Stimulated activated CD8-positive, alpha-beta memory T cell treated with anti-CD3 and anti-CD28 coated beads, Interleukin-7, amount 100 ng/mL, for 1 hour (primary cell): ENCODE measurements at places on chromosomes 3 and 15.

- DNase-seq: no peak
These were observed 217.0 kb downstream of the PLOD2 start for GRCh38 chr3:145943952-145944351.

GRCh38 chr15:60407415-60407805, 9.6 kb upstream of the ANXA2 start:
- no peak for DNase-seq

DNA sequence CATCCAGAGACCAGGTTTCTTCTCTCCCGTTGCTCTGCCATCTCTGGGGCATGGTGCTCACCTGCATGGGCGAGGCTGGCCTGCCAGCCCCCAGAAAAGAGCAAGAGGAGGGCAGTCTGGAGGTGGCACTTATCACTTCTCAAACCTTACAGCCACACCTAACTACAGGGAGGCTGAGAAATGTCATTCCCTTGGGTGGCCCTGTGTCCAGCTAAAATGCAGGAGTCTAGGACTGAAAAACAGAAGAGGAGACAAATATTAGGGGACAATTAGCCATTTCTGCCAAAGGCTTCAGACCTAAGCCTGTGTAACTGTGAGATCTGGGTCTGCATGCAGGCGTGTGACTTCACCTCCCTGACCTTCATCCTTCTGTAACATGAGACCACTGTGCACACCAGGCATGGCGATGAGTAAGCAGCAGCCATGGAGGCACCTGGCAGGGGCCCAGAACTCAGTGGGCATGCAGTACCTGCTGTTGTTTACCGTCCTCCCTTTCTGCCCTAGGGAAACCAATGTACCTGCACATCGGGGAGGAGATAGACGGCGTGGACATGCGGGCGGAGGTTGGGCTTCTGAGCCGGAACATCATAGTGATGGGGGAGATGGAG, 83.4 kb downstream of the MESD start:
- no peak for DNase-seq

- DNase-seq: no peak
These were observed 19.6 kb upstream of the NSMCE3 start for GRCh38 chr15:29289173-29289572.

DNA sequence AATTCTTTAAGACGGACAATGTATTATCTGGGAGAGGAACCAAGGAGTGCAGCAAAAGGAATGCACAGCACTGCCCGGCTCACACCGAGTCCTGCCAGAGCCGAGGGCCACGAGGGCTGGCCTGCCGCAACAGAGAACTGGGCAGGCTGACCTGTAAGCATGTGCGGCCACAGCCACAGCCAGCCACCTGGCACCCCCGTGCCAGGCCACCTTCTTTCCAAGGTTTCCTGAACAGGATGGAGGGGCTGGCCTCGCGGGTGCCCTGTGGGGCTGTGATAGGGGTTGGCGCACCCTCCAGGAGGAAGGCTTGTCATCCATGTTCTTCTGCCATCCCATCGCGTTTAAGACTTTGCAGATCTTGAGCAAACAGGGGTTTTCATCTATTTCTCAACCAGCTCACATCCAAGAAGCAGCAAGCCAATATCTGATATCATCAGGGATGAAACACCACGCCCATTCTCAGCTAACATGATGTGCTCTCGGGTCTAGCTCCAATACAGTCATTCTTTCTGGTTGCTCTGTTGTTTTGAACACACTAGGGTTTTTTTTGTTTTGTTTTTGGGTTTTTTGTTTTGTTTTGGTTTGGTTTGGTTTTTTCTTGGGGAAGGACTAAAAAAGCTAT, 10.2 kb downstream of the CA12 start:
- no peak for DNase-seq

DNA sequence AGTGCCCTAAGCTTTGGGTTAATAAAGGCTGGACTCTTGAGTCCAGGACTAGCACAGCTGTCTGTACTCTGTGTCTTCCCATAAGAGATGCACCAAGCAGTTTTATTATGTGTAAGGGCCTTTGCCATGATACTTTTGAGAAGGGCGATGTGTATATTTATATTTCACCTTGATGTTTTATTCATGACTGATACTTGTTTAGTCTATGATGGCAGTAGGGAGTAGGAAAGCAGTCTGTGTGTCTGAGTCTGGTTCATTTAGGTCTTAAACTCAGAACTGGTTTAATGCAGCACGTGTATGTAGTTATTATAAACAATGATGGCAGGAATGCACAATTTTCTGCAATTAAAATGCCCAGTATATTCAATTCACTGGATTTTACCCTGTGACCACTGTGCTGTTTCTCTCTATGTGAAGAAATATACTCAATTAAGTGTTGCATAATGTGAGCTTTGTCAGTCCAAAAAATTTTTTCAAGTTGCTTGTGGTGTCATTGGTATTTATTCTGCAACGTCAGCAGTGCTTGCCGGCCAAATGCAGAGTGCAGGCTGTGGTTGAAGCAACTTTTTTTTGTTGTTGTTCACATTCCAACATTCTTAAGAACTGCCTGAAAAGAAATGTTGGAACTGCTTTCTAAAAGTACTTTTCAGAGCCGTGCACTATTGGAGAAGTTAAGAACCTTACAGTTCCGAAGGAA, 423.7 kb upstream of the SEMA6D start:
- no peak for DNase-seq

- DNase-seq: no peak
These were observed 5.6 kb downstream of the GABRB3 start for GRCh38 chr15:26767169-26767670.

DNA sequence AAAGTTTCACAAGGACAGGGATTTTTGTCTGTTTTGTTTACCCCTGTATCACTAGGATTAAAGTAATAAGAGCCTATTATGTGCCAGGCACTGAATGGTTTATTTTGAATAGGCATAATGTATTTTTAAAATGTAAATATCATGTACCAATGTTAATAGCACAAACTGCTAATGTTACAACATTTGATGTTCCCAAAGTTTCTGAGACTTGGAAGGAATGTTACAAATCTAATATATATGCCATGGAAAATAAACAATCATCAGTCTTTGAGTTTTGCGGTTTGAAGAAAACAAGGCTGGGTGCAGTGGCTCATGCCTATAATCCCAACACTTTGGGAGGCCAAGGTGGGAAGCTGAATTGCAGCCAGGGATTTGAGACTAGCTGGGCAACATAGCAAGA, 159.4 kb downstream of the CDIN1 start:
- DNase-seq: no peak

DNA sequence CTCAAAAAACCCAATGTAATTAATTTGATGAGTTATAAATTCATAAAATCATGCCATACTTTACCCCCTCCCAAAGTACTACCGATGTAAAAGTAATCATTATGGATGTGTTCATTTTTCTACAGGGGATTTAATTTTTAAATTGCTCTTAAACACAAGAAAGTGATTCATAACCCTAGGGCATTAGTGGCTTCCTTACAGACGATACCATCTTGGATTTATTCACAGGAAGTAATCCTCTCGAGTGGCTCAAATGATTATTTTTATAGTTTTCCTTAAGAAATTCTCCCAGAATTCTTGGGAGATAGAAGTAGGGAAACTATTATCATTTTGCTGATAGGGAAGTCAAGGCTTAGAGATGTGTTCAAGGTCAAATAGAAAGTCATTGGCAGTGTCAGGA, 80.9 kb downstream of the PEX5L start:
- no peak for DNase-seq

DNA sequence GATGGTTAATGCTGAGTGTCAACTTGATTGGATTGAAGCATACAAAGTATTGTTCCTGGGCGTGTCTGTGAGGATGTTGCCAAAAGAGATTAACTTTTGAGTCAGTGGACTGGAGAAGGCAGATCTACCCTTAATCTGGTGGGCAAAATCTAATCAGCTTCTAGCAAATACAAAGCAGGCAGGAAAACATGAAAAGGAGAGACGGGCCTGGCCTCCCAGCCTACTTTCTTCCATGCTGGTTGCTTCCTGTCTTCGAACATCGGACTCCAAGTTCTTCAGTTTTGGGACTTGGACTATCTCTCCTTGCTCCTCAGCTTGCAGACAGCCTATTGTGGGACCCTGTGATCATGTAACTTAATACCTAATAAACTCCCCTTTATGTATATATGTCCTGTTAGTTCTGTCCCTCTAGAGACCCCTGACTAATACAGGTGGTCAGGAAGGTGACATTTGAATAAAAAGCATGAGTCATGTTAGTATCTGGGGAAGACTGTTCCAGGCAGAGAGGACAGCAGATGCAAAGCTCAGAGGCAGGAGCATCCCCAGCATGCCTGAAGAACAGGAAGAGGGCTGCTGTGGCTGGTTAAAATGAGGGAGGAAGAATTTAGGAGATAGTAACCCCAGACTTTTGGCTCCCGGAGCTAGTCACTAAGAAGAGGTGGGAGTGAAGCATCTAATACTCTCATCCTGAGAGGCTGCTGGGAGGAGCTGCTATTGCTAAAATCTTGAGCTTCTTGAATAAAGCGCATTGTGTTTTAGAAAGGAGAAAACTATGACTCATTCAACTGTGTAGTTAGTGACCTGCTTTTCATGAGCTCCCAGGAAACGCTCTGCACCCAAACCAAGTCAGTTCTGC, 207.4 kb upstream of the HES1 start:
- DNase-seq: no peak

- DNase-seq: no peak
These were observed 9.1 kb downstream of the SLC49A4 start for GRCh38 chr3:122803977-122804376.

- no peak for DNase-seq
These were observed 22.3 kb downstream of the CMTM7 start for GRCh38 chr3:32413845-32414521.

DNA sequence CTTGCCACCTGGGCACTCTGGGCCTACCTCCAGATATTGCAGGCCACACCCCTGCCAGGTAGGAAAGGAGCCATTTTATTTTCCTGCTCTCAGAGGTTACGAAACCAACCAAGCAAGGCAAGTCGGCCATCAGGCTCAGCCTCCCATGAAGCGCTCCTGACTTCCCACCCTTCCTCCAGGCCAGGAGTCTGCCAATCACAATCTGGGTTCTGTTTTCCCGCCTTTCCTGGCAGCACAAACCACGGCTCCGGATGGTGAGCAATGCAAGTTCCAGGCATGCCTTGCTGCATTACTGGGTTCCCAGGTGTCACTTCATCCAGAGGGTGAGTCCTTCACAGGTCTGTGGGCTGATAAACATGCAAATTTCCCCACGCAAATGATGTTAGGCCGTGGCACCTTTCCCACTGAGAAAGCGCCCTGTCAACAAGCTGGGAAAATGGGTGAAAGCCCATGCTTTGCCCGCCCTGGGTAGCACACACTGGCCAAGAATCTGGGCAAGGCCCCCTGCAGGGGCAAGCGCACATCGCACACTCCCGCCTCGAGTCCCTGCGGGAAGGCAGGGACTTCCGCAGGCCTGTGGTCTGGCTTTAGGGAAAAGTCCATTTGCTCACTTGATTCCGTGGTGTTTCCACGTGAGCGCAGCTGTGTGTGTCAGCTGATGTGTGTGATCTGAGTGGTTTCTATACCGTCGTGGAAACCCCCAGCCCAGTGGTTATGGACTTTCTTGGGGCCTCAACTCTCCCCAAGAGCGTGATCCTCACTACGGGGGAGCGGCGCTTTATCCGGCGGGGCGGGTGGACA, 61.6 kb upstream of the RYK start:
- no peak for DNase-seq

- no peak for DNase-seq
These were observed 79.2 kb downstream of the SAMMSON start for GRCh38 chr3:70078778-70079177.

- no peak for DNase-seq
These were observed 8.2 kb downstream of the TMOD2 start for GRCh38 chr15:51759557-51760070.

GRCh38 chr3:98807011-98807410, 43.9 kb downstream of the ST3GAL6 start:
- DNase-seq: no peak

DNA sequence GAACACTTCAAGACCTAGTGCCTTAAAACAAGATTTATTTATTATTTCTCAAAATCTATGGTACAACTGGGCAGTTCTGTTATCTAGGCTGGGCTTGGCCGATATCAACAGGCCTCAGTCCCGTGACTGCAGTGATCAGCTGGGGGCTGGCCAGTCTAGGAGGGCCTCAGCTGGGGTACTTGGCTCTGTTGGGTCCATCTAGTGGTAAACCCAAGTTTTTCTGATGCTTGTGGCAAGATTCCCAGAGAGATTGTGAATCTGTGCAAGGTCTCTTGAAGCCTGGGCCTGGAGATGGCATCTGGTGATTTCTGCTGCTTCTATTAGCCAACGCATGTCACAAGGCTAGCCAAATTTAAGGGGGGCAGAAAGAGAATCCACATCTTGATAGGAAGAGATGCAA, 482.4 kb upstream of the SGO1 start:
- DNase-seq: no peak

GRCh38 chr15:68080783-68081182, 26.7 kb downstream of the PIAS1 start:
- no peak for DNase-seq

- no peak for DNase-seq
These were observed 177.9 kb downstream of the CDIN1 start for GRCh38 chr15:36757189-36757814.

- no peak for DNase-seq
These were observed 31.1 kb downstream of the FBXO40 start for GRCh38 chr3:121624147-121624899.

DNA sequence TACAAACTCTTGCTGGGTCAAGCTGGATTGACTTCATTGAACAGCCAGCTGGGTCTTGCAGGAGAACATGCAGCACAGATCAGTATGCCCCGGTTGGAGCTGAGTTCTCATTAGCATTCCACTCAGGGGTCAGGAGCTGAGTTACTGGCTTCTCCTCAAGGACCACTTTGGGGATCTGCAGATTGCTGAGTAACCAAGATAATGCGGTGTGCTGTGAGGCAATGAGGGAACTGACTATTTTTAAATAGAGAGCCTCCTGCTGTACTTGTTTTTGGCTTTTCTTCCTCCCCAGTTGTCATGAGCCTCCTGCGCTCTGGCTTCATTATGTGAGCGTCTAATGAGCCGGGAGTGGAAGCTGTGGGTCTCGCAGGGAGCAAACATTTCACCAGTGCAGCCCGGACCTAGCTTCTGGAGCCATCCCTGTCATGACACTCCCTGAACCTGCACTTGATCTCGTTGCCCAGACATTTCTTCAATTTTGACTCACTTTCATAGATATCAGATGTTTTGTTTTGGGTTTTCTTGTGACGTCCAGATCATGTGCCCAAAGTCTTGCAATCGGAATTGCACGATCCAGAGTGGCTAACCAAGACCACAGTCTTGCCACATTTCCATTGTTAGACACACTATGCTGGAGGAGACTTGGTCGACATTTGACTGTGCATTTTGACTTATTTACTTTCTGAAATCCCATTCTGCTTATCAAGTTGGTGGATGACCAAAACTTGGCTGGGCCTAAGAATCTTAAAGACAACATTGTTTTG, 327.2 kb downstream of the LRTM1 start:
- no peak for DNase-seq
